Small intestine (tissue), 16 donors: ENCODE measurements at places on chromosomes 1 and 21. TPM values are rescaled to one million over a fixed set of nuclear protein-coding genes. Genes with fewer than 3 reads are reported as not detected.

Gene ICOSLG
- 3.2 TPM for polyA plus RNA-seq

Gene DMRTB1
- not detected for polyA plus RNA-seq

Gene SPATA45
- not detected for polyA plus RNA-seq

Gene AMY2A
- polyA plus RNA-seq: not detected

Gene PIGM
- 4.0 TPM for polyA plus RNA-seq

Gene FCGR3A
- polyA plus RNA-seq: 1.9 TPM

Gene CD1B
- polyA plus RNA-seq: not detected

Gene RNF115
- polyA plus RNA-seq: 2.7 TPM

Gene DNAJC6
- 0.22 TPM for polyA plus RNA-seq

Gene LAMB3
- 62.7 TPM for polyA plus RNA-seq

Gene TTC13
- polyA plus RNA-seq: 24.0 TPM

Gene AMPD1
- 0.19 TPM for polyA plus RNA-seq

Gene AXDND1
- 0.22 TPM for polyA plus RNA-seq

Gene DMRTA2
- 0.03 TPM for polyA plus RNA-seq

Gene NES
- polyA plus RNA-seq: 17.9 TPM

Gene SNX27
- 19.2 TPM for polyA plus RNA-seq

Gene GPN2
- polyA plus RNA-seq: 29.1 TPM

Gene GPR25
- polyA plus RNA-seq: 0.07 TPM

Gene RNF186
- 162 TPM for polyA plus RNA-seq

Gene SPRR4
- not detected for polyA plus RNA-seq

Gene B4GALT3
- polyA plus RNA-seq: 38.0 TPM

Gene HNRNPR
- 148 TPM for polyA plus RNA-seq

Gene TMEM82
- 25.3 TPM for polyA plus RNA-seq

Gene CFAP107
- polyA plus RNA-seq: not detected

Gene ACKR1
- polyA plus RNA-seq: 3.2 TPM

Gene RASSF5
- 1.6 TPM for polyA plus RNA-seq

Gene PGLYRP4
- polyA plus RNA-seq: 0.33 TPM

Gene CREG1
- 51.1 TPM for polyA plus RNA-seq

Gene CFAP126
- polyA plus RNA-seq: not detected

Gene LCE1D
- polyA plus RNA-seq: not detected

Gene JAM2
- polyA plus RNA-seq: 0.27 TPM

Gene LRIF1
- 8.5 TPM for polyA plus RNA-seq

Gene C1orf94
- not detected for polyA plus RNA-seq

Gene FCRLB
- not detected for polyA plus RNA-seq

Gene MFAP2
- 125 TPM for polyA plus RNA-seq

Gene DRAM2
- 41.2 TPM for polyA plus RNA-seq

Gene RPL11
- polyA plus RNA-seq: 1,603 TPM

Gene DMBX1
- polyA plus RNA-seq: 0.01 TPM

Gene HAO2
- polyA plus RNA-seq: not detected

Gene MAP10
- 0.27 TPM for polyA plus RNA-seq

Gene SRGAP2C
- 3.7 TPM for polyA plus RNA-seq

Gene PRAMEF27
- not detected for polyA plus RNA-seq

Gene RHBDL2
- 0.43 TPM for polyA plus RNA-seq

Gene PAFAH2
- 20.5 TPM for polyA plus RNA-seq

Gene FNDC5
- not detected for polyA plus RNA-seq

Gene IKBKE
- polyA plus RNA-seq: 8.7 TPM

Gene ZYG11B
- polyA plus RNA-seq: 6.0 TPM

Gene PGD
- 158 TPM for polyA plus RNA-seq

Gene JMJD4
- polyA plus RNA-seq: 8.4 TPM

Gene TTC22
- 20.0 TPM for polyA plus RNA-seq

Gene FYB2
- polyA plus RNA-seq: not detected
